ENCODE measurements at places on chromosomes 7 and 10. TPM values are rescaled to one million over a fixed set of nuclear protein-coding genes. Genes with fewer than 3 reads are reported as not detected.

The ADAMTS14 gene
- total RNA-seq = not detected

The WNT2 gene
- not detected for total RNA-seq

The DLX5 gene
- total RNA-seq = 0.67 TPM

The CCL26 gene
- total RNA-seq = not detected

The ACSL5 gene
- 17.0 TPM for total RNA-seq

The EPHA1 gene
- total RNA-seq = 17.2 TPM
